Fibroblast of skin of left biceps (primary cell): ENCODE measurements at places on chromosomes 16 and 17.
A peak's percentile ranks its signal among the peaks of the same experiment; 100 is the strongest.

DNA sequence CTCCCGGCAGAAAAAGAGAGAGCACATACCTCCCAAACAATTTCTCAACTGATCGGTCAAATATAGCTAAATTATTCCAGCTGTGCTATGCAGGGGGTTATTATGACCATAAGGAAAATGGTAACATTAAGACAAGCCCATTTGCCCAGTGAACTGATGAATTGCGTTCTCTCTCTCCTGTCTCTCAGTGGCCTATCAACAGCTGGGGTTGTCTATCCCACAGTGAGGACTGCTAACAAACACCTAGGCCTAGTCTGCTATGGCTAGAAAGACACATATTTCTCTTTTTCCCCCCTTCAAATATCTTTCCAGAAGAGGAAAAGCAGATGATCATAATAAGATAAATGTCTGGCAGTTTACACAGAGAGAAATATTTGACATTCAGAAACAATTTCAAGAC, 263.8 kb upstream of the ELAC2 start:
- no peak for DNase-seq

GRCh38 chr16:743794-744500, 3.1 kb upstream of the CIAO3 start:
- DNase-seq = no peak

DNA sequence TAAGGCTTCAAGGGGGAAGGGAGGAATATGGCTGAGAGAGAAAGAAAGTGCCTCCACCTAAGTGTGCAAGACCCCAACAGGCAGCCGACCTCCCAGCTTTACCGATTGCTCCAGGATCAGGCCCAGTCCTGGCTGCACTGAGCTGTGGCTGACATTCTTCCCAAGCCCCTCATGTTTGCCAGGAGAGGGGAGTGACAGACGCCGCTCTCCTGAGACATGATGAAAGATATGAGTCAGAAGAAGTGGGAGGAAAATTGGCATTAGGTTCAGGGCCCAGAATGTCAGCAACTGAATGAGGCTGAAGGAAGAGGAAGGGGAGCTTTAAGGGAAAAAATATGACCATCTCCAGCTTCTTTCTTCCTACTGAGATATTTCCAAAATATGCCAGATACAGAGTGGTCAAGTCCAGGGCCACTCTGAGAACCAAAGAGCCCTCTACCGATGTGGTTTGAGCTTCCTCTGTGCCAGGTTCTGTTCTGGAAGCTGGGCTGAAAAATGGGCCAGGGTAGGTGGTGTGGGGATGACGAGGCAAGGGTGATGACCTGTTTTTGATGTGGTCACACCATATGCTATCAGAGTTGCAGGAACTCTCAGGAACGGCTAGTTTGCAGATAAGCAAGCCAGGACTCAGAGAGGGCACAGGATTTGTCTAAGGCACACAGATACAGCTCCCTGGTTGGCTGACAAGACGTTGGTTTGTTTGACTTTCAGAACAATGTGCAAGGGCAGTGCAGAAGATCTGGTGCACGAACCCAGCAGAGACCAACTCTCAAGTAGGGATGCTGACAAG, 176.7 kb downstream of the SOX9 start:
- DNase-seq = peak; percentile 25

DNA sequence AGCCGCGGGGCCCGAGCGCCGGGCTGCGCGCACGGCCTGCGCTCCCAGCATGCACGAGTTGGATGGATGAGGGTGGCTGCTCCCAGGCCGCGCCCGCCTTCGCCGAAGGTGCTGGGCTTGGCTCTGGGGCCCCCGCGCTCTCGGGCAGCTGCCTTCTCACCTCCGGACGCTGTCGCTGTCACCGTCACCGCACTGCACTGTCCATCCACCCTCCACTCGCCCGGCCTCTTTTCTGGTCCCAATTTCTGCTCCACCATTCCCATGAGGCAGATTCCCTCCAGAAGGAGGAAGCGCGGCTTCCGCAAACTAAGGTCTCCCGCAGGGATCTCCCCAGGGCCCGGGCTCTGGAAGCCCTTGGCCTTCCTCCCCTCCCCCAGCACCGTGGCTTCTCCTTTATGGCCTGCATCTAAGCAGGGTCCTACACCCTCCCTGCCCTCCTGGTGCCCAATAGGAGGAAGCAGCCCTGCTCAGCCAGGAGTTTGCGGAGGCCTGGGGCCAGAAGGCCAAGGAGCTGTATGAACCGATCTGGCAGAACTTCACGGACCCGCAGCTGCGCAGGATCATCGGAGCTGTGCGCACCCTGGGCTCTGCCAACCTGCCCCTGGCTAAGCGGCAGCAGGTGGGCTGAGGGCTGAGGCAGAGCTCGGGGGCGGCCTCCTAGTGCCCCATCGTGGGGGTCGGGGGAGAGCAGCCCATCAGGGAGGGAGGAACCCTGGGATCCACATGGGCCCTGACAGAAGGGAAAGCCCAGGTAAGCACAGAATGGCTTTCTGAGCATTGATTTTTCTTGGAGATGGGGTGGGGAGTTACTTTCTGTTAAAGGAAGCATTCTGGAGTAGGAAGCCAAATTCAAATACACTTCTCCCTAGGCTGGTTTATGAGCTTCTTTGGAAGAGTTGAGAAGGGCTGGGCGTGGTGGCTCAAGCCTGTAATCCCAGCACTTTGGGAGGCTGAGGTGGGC, 899 bp downstream of the ACE start:
- no peak for DNase-seq

DNA sequence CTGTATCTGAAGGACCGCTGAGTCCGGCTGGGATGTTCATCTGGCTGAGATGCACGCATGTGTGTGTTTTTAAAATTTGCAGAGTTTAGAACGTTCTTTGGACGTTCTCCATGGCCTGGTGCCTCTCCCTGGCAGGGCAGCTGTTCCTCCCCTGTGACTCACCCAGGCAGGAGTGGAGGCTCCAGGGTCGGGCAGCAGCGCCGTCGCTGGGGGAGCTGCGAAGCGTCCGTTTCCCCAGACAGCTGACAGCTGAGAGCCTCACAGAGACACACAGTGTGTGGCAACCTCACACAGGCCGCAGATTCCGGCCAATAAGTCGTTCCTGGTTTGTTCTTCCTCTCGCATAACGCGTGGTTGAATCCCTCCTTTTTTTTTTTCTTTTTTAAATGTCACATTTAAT, 80.6 kb downstream of the OR1D5 start:
- DNase-seq = no peak

DNA sequence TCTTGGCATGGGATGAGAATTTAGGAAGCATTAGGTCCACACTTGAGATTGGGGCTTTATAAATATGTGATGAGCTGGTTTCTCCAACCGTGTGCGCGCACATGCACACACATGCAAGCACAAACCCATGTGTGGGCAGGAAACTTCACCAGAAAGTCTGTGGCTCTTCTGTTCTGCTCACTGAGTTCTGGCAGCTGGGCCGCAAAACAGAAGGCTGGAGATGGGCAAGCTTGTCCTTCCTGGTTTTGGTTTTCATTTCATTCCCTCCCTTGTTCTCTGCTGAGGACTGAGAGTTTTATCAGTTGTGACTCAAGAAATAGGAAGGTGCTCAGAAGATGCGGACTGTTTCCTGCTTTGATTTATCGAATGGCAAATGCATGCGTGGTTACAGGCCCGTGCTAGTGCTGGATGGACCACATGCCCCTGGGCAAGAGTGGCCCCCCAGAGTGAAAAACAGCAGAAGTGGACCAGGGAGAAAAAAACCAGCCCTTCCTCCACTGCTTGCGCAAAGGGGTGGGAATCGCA, 14.1 kb downstream of the MAP3K14 start:
- DNase-seq = no peak

DNA sequence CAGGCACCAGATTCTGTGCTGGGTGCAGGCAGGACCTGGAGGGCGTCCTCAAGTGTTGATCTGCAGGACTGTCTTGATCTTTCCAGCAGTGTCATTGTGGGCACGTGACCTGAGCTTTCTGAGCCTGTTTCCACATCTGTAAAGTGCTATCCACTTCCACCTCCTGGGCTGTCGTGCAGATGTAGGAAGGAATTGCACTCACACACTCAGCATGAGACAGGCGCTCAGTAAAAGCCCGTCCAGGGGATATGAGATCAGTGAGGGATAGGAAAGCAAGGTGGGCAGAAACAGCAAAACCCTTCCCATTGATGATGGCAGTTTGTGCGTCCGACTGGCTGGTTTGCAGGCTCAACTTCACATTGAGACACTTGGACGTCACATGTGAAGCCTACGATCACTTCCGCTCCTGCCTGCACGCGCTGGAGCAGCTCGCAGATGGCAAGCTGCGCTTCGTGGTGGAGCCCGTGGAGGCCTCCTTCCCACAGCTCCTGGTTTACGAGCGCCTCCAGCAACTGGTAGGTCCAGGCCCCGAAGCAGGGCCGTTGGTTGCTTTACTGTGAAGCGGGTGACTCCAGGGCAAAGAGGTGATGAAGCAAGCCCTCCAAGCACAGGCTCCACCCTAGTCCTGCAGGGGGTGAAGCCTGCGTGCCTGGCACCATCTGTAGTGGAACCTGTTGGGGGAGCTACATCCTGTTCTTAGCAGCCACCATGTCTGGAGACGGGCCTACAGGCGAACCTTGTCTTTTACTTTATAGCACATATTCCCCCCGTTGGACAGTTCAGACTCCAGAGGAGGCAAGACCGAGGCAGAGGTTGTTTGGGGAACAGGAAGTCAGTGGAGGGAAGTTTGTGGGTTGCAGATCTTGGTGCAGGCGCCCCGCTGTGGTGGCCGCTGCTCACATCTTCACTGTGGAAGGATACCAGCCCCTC, 23.0 kb downstream of the METTL22 start:
- no peak for DNase-seq

DNA sequence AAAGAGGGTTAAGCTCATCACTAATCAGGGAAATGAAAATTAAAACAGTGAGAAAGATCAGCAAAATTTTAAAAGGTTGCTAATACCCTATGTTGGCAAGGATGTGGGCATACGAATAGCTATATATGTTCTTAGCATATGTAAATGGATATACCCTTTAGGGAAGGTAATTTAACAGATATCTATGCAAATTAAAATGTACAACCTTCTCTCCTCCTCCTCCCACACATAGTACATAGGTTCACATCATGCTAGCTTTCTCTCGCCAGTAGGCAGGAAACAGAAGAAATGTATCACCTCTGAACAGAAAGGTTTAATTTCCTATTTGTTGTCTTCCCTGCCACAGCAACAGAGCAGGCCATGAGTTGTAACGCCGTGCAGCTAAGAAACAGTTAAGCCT, 103.8 kb downstream of the CDYL2 start:
- no peak for DNase-seq

GRCh38 chr16:84179612-84180320, 7.1 kb downstream of the TAF1C start:
- DNase-seq = no peak

DNA sequence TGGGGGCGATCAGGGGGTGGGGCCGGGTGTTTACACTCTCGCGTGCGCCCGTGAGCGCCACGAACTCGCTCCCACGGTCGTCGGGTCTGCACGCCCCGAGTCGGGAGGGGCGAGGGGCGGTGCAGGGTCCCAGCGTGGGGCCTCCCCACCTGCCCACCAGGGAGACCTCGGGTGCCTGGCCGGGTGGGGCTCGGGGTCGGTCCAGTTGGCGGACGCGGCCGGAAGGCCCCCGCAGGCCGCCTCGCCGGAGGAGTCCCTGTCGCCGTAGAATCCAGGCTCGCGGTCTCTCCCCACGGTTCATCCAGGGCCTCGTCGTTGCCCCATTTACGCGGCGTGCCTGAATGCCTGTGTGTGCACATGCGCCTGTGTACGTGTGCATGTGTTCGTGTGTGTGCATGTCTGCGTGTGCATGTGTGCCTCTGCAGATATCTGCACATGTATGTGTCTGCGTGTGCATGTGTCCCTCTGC, 510 bp upstream of the RAB40B start:
- no peak for DNase-seq

- no peak for DNase-seq
Observed at GRCh38 chr16:30053376-30054015, 12.1 kb upstream of the ALDOA start.

- no peak for DNase-seq
Observed at GRCh38 chr17:69651921-69652320, 237.4 kb downstream of the MAP2K6 start.

DNA sequence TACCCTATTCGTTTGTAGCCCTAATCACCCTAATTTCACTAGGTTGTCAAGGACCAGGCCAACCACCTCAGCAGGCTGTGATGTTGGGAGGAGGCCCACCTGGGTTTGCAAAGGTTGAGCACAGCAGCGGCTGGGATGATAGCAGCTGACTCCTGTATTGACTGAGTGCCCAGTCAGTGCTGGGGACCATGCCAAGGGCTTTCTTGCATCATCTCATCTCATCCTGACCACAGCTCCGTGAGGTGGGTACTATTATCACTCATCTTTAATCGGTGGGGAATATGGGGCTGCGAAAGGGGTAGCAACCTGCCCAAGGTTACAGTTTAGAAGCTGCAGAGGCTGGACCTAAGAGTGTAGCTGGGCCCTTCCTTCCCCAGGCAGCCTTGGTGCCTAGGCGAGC, 11.7 kb downstream of the ATPAF2 start:
- no peak for DNase-seq

- no peak for DNase-seq
Observed at GRCh38 chr17:53687324-53687723, 135.4 kb upstream of the KIF2B start.

- DNase-seq = no peak
Observed at GRCh38 chr17:3636908-3637373, 381 bp downstream of the CTNS start.

- DNase-seq = no peak
Observed at GRCh38 chr17:76246080-76247066, 6.1 kb upstream of the RNF157 start.

DNA sequence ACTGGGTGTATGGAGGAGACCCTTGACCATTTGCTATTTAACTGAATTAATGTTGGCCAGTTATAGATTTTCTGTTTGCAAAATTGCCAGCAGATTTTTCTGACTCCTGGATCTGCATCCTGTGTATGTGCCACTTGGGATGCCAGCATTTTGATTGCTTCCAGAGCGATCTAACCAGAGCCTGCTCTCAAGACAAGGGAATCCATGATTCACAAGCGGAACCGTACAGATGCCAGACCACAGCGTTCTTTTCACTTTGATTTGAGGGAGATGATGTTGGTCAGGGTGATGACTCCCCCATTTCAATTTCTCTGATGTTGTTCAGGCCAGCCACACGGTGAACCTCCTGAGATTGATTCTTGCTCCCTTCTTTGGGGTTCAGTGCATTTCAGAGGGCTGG, 228.7 kb downstream of the CDH13 start:
- DNase-seq = peak; percentile 36

DNA sequence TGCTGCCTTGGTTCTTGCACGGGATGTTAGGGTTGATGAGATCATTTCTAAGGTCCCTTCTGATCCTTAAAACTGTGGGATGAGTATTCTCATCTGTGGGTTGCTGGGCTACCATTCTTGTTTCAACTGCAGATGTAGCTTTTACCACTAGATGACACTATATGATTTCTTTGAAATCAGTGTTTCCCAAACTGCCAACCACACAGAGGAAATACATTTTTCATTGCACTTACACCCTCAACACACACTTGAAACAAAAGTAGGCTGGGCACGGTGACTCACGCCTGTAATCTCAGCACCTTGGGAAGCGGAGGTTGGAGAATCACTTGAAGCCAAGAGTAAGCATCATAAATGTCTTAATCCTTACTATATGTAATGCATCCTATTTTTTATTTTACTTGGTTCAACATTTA, 15.3 kb downstream of the LCMT1 start:
- peak; percentile 41 for DNase-seq

- no peak for DNase-seq
Observed at GRCh38 chr17:47207143-47208067, 1.7 kb upstream of the MYL4 start.

- no peak for DNase-seq
Observed at GRCh38 chr16:67538666-67539101, 10.1 kb downstream of the RIPOR1 start.
